ENCODE measurements at places on chromosomes 11 and 22.

DNA sequence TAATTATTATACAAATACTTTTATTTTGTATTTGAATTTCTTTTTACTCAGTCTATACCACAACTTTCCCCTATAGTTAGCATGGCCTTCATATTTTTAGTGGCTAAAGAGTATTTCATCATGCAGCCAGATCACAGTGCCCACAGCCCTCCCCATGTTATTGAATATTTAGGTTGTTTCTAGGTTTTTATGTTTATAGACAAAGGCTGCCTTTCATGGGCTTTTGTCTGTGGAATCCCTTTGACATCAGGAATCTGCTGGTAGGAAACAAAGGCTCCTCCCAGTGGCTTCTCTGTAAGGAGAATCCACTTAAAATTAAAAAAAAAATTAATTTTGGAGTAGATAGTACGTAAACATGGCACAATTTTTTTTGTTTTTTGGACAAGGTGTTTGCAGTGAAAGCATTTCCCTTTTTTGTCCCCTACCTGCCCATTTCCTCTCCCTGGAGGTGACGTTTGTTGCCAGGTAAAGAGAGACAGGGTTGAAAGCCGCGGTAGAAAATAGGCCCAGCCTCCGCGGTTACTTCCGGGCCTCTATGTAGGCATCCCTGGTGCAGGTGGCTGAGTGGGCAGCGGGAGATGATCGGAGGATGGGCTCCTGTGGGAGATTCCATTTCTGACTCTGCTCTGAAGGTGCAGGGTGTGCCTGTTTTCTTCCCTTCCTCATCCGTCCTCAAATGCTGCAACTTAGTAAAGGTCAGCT, 82.2 kb upstream of the OR4B1 start:
- no peak for DNase-seq

DNA sequence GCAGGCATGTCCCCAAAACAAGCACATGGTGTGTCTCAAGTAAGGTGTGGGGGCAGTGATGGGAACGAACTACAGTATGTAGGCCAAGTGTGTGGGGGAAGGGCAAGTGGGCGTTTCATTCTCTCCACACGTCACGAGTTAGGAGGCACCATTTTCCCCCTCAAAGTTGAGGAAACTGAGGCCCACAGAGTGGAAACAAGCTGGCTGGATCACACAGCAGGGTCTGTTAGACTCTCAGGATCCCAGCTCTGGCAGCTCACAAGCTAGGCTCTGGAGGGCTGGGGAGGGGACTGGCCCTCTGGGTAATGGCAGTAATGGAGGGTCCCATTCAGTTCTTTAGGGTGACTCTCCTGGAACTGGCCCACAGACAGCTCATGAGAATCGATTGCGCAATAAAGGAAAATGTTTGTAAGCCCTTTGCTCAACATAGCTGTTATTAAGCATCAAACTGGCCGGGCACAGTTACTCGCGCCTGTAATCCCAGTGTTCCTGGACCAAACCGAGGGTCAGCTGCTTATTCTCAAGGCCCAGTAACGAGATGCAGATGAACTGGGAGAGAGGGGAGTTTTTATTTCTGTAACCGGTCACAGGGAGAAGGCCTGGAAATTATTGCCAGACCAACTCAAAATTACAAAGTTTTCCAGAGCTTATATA, 24.1 kb upstream of the TUB start:
- peak; percentile 47 for DNase-seq

GRCh38 chr11:73236205-73236765, 18.2 kb downstream of the P2RY2 start:
- no peak for DNase-seq

- DNase-seq: peak; percentile 73
These were observed 1.5 kb upstream of the CD151 start for GRCh38 chr11:831118-831864.

DNA sequence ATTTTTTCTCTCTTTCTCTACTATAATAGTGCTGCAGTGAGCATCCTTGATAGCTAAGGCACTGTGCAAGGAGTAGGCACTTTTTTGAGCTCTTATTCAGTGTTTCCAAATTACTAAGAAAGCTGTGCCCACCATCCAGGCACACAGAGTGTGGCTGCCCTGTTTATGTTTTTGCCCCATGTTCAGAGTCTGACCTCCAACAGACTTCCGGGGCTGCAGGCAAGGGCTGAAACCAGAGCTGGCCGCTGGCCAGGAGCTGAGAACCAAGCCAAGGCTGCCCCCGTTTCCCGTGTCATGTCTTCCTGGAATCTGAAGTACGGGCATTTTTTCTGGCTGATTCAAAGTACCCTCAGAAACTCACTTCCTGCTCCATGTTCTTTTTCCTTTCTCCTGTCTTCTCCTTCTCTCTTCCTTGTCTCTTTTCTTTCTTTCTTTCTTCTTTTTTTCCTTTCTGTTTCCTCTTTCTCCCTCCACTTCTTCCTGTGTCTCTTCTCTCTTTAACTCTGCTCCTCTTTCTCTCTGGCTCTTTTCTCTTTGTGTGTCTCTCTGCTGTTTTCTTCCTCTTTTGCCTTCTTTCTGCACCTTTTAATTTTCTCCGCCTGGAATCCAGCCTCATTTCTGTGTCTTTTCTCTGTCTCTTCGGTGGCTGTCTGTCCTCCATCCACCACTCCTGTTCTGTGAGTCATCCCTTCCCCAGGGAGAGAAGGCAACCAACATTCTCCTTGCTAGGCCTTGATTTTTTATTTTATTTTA, 17.0 kb upstream of the KCTD14 start:
- DNase-seq: peak; percentile 93

GRCh38 chr22:46390652-46391301, 55.3 kb downstream of the TRMU start:
- DNase-seq: peak; percentile 74

DNA sequence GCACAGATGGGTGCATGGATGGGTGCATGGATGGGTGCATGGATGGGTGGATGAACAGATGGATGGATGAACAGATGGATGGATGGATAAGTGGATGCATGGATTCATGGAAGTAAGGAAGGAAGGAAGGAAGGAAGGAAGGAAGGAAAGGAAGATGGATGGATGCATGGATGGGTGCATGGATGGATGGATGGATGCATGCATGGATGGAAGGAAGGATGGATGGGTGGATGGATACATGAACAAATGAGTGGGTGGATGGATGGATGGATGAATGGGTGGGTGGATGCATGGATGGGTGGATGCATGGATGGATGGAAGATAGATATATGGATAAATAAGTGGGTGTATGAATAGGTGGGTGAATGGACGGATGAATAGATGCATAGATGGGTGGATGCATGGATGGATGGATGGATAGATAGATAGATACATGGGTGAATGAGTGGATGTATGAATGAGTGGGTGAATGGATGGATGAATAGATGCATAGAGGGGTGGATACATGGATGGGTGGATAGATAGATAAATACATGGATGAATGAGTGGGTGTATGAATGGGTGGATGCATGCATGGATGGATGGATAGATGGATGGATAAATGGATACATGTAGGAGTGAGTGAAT, 32.5 kb downstream of the IGF2 start:
- DNase-seq: no peak

DNA sequence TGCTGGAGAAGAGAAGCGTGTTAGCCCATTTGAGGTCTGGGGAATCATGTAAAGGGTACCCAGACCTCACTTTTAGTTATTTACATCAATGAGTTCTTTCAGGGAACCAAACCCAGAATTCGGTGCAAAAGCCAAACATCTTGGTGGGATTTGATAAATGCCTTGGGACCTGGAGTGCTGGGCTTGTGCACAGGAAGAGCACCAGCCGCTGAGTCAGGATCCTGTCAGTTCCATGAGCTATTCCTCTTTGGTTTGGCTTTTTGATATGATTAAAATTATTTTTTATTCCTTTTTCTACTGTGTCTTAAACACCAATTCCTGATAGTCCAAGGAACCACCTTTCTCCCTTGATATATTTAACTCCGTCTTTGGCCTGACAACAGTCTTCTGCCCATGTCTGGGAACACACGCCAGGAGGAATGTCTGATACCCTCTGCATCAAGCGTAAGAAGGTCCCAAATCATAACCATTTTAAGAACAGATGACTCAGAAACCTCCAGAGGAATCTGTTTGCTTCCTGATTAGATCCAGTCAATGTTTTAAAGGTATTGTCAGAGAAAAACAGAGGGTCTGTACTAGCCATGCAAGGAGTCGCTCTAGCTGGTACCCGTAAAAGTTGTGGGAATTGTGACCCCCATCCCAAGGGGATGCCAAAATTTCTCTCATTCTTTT, 65.2 kb downstream of the ALX4 start:
- peak; percentile 33 for DNase-seq

DNA sequence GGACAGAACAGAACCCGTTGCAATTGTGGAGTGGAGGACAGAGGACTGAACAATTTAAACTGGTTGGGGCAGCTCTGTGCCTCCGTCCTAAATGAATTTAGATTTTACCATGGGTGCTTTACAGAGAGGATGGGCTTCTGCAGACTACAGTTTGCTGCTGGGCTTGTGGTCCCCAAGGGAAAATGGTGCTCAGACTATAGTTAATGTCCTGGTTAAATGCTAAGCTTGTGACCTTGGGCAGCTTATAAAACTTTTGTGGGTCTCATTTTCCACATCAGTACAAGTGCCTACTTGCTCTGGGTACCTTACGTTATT, 355.2 kb upstream of the NARS2 start:
- no peak for DNase-seq

- DNase-seq: no peak
These were observed 46.2 kb upstream of the LMO1 start for GRCh38 chr11:8309862-8310261.

DNA sequence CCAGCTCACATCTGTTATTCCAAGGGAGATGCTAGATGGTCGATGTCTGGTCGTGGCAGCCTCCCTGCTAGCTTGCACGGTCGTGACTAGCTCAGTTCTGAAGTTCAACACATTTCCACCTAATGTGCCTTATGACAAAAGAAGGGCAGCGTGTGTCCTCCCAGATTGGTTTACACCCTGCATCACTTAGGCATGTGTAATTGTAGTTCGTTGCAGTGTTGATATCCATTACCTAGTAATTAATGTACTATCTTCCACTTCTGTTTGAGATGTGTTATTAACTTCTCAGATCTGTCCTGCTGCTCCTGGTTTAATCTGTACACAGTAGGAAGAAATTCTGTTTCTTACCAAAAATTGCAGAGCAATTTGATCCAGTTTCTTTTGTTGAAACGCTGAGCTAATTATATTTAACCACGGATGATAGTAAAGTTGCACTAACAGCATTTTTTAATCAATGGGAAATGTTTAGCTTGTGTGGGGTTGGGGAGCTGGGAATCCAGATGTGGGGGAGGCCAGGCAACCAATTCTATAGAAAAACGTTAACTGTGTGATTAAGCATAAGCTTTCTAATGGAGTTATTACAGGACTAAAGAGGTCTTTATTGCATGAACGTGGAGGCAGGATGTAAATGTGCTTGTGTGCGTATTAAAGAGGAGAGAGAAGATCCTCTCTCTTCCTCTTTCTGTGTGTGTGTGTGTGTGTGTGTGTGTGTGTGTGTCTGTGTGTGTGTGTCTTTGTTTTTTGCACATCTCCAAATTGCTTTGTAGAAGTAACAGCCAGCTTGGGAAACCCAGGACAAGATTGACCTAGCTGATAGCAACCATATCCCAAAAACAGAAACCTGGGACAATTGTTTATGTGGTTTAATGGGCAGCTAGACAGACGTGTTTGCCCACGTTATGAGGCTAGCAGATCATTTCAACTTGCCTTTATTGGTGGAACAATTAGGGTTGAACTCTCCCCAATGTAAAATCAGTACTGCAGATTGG, 145.7 kb upstream of the TTC12 start:
- no peak for DNase-seq

DNA sequence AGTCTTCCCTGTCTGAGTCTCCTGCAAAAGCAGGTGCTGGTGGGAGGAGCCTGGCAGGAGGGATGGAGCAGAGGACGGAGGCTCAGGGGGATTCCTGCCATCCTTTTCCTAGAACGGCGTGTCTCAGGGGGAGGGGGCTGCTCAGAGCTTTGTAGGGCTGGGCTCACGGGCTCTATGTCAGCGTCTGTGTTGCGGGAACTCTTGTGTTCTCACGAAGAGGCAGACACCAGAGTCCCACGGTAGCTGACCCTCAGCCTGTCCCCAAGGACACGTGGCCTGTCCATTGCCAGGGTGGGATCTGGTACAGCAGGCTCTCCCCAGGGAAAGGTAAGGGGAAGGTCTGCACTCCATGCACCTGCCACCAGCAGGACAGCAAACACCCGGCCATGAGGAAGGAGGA, 1505.2 kb downstream of the TBC1D22A start:
- DNase-seq: no peak

DNA sequence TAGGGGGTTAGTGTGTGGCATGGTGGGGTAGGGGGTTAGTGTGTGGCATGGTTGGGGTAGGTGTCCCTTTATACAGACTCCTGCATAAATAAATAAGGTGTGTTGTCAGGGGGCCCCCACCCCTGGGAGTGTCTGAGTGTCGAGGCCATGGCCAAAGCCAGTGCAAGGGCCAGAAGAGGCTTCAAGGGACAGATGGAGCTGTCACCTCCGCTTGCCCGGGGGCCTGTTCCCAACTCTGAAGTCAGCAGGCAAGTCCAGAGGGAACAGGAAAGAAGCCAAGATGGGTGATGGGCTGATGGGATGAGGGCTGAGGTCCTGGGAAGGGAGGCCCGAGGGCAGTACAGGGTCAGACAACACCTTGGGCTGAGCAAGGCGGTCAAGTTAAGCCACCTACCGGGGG, 997.8 kb downstream of the BRD1 start:
- DNase-seq: no peak

GRCh38 chr22:45688600-45689080, 17.0 kb downstream of the ATXN10 start:
- peak; percentile 95 for DNase-seq

GRCh38 chr11:61580271-61580888, 496 bp downstream of the SYT7 start:
- no peak for DNase-seq

DNA sequence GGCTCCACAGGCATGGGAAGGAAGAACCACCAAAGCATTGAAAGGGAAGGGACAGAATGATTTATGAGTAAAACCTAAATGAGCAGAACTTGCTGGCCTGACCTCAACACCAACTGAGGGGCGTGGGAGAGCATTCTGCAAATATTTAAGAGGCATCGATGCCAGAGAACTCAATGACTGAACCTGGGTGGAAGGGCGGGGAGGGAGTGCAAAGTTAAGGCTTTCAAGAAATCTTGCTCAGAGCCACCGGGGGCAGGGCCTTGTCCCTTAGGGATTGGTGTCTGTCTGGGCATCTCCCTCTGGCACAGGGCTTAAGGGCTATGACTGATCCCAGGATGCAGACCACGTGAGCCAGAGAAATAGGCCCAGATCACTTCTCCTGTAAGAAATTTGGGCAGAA, 137.1 kb downstream of the ADAMTS15 start:
- DNase-seq: no peak

Data from ELR (cell line).